ENCODE measurements at places on chromosomes 16 and 17. TPM values are rescaled to one million over a fixed set of nuclear protein-coding genes. Genes with fewer than 3 reads are reported as not detected.

- no peak overlapping the region for H3K27ac ChIP-seq
- no peaks in the 10 kb centered on the region for H3K36me3 ChIP-seq
- no peak for DNase-seq
- H3K27me3 ChIP-seq = no peaks in the 10 kb centered on the region
- no peak overlapping the region for H3K4me3 ChIP-seq
Observed at GRCh38 chr16:31785126-31785525, 88.5 kb upstream of the ZNF267 start.

- H3K27ac ChIP-seq = no peak within 1 kb of the TSS
- peaks cover 45% of the 10 kb centered on the region for H3K27me3 ChIP-seq
- no peaks in the 10 kb centered on the region for H3K36me3 ChIP-seq
- no peak for DNase-seq
- H3K4me1 ChIP-seq = peaks cover 3% of the 10 kb centered on the region
- H3K4me3 ChIP-seq = no peak within 1 kb of the TSS
Observed at GRCh38 chr17:27800522-27800921, at the start of gene NOS2. NOS2 (minus strand) TSS chr17:27800529; CDS start chr17:27798809, 1,720 bp downstream.

GRCh38 chr16:58658796-58659211 is 25.8 kb downstream of the SLC38A7 start:
- DNase-seq = peak; percentile 18
- H3K4me1 ChIP-seq = no peaks in the 10 kb centered on the region
- no peak overlapping the region for H3K27ac ChIP-seq
- no peaks in the 10 kb centered on the region for H3K27me3 ChIP-seq

GRCh38 chr17:10762037-10762436 is 32.2 kb upstream of the TMEM220 start:
- H3K4me1 ChIP-seq = peaks cover 4% of the 10 kb centered on the region
- H3K27ac ChIP-seq = no peak overlapping the region
- no peaks in the 10 kb centered on the region for H3K27me3 ChIP-seq
- H3K4me3 ChIP-seq = no peak overlapping the region
- no peak for DNase-seq

Gene CES5A
- not detected for total RNA-seq

Gene MXRA7
- 35.1 TPM for total RNA-seq
